ENCODE measurements at places on chromosomes 2 and 18.

GRCh38 chr2:191950132-191950874, 103.4 kb upstream of the CAVIN2 start:
- DNase-seq = peak; percentile 46

DNA sequence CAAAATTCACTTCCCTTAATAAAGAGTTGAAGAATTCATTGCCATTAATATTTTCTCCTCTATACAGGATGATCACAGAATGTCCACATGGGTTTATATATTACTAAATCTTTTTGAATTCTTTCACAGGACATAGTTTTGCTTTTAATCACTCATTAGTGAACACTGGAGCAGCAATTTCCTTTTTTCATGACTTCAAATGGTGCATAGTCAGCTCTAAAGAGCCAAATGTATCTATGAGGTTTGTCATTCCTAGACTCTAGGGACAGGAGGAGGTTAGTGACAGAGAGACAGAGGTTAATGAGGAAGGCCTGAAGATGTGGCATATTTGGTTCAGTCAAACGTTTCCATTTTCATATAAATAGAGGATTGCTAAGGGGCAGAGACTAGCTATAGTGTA, 111.8 kb downstream of the FSHR start:
- DNase-seq = no peak

DNA sequence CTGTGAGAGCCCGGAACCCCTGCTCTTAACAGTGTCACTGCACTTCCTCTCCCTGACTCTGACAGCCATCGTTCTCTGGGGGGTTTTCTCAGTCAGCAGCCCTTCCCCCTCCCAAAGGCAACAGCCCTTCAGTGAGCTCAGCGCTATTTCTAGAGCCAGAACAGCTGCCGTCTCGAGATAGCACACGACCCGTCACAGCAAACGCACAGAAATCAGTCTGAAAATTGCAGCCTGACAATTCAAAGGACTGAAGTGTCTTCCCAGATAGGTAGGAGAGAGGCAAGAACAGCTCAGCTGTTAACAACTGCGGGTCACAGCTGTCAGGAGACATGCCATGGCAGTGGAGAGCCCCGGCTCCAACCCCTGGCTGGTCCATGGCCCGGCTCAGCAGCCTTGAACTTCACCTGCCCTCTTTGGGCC, 45.4 kb downstream of the ST8SIA5 start:
- DNase-seq = no peak

GRCh38 chr2:240407090-240407489, 28.4 kb upstream of the GPC1 start:
- no peak for DNase-seq

GRCh38 chr2:27717070-27717795, 53.5 kb downstream of the SLC4A1AP start:
- peak; percentile 94 for DNase-seq
